ENCODE measurements at places on chromosomes 2 and 18. TPM values are rescaled to one million over a fixed set of nuclear protein-coding genes. Genes with fewer than 3 reads are reported as not detected.

- DNase-seq = no peak
Measured at GRCh38 chr18:52422985-52423601, 83.1 kb downstream of the DCC start.

DNA sequence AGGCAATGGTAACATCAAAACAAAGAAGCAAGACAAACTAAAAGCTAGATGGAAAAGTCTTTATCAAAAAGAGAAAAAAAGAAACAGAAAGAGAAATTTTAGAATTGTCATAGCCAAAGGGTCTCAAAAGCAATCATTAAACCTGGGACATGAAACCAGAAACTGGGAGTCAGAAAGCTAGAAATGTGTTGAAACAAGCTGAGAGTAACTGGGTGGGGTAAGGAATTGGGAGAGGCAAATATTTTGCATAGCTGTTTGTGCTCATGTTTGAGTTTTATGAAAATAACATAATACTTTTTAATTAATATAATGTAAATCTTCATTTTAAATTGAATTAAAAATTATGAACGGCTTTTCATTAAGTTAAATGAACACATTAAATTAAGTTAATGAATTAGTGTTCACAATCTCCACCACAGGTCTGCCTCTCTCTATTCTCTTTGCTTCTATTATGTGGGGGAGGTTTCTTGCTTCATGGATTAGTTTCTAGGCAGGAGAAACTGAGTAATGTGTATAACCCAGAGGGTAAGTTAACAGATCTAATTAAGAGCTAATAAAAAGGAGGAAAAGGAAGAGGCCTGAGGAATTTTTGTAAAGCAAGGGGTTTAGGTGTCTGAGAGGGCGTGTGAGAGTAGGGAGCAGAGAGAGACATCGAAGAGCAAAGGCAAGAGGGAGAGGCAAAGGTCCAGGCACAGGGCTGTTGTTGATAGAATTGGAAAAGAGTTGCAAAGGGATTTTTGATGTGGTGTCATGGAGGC lies 20.0 kb upstream of the SERPINB2 start:
- DNase-seq = no peak

- DNase-seq = no peak
Measured at GRCh38 chr2:185664384-185664783, 74.2 kb upstream of the FSIP2 start.

Gene ITPRIPL1
- total RNA-seq = 1.9 TPM

DNA sequence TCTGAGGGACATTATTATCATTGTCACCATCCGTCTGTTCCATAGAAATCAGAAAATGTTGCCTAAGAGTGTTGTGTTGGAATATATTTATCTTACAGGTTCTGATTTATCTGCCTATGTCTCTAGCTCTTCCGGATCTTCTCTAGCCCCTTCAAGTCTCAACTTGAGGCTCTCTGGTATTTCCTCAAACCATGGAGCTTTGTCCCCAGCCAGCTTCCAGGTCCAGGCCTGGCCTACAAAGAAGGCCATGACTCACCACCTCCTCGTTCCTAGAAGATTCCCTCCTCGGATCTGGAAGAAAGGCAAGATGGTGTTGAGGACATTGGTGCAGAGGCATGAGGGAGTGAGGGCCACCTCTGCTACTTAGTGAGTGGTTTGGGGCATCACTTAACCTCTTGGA lies 122.1 kb upstream of the TRIB2 start:
- DNase-seq = no peak

Gene TFCP2L1
- total RNA-seq = 19.2 TPM

DNA sequence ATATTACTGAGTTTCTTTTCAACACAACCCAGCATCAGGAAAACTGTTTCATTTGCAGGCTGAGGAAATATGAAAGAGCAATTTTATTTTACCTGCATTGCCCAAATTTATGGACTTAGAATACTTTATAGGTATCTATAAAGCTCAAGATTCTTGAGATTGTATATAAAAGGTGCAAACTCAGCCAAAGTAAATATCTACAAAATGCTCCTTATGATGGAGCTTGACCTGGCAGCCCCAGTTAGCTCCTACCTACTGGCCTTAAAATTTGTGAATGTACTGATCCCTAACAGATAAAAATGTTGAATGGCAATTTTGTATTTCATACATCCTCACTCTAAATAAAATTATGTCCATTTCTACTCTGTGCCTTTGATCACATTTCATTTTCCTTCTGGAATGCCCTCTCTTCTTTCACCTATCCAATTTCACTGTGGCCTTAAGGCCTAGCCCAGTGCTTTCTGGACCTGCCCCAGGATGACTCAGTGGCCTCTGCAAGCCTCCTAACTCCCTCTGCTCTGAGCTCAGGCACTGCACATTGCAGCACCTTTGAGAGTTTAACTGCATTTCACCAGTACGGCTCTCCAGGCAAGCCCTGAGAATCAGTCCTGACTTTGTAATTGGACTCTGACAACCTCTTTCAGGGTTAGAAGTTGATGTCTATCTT lies 125.9 kb downstream of the ANTXR1 start:
- no peak for DNase-seq

- no peak for DNase-seq
Measured at GRCh38 chr2:73700661-73701447, 36.3 kb downstream of the TPRKB start.

DNA sequence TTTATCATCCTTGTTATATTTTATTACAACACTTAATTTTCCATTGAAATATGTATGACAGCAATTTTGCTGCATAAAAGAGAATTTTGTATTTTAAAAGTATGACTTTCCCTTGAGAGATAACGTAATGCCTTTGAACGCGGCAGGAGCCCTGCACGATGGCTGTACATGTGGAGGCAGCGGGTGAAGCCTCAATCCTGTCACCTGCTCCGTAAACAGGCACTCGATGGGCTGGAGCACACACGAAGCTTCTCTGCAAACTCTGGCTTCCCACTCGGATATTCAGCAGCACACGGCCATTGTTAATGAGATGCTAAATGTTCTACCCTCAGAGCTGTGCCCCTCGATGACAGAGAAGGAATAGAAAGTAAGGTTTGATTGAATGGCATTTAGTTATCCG lies 184.4 kb downstream of the RTP5 start:
- DNase-seq = no peak

DNA sequence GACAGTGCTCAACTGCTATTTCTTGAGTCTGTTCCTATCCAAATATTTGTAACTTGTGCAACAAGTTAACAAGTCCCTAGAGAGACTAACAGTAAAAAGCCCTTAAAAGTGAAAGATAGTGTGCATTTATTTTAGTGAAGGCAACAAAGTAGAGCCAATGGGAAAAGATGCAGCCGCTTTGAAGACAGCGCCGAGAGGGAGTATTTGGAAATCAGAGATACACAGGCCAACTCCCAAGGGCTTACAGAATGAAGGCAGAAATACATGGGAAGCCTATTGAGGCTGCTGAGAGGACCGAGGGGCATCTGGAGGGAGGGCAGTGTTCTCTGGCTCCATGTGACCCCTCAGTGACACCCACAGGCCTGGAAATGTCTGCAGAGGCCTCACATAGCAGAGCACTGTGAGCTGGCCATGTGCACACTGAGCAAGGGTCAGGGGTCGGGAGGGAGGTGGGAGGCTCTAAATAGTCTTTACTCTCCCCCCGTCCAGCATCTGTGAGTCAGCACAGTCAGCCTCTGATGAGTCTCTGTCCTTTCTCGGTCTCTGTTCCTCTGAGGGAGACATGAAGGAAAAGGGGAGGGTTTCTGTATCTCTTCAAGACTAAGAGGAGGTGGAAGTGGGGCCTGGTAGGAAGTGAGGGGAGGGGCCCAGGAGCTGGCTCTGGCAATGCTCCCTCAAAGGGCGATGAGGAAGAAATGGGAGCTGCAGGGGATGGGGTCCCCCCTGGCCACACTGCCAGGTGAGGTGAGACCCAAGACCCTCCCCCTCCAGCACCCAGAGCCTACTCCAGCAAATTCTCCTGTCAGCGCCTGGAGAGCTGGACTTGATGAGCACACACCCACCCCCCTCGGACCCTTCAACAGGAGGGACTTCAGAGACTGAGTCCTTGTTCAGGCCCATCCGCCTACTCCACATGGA lies 133.6 kb downstream of the SP3 start:
- peak; percentile 46 for DNase-seq

Gene SULT1C4
- 10.6 TPM for total RNA-seq

Gene KRTCAP3
- total RNA-seq = 18.8 TPM

- no peak for DNase-seq
Measured at GRCh38 chr18:8767340-8767739, 62.0 kb downstream of the MTCL1 start.

DNA sequence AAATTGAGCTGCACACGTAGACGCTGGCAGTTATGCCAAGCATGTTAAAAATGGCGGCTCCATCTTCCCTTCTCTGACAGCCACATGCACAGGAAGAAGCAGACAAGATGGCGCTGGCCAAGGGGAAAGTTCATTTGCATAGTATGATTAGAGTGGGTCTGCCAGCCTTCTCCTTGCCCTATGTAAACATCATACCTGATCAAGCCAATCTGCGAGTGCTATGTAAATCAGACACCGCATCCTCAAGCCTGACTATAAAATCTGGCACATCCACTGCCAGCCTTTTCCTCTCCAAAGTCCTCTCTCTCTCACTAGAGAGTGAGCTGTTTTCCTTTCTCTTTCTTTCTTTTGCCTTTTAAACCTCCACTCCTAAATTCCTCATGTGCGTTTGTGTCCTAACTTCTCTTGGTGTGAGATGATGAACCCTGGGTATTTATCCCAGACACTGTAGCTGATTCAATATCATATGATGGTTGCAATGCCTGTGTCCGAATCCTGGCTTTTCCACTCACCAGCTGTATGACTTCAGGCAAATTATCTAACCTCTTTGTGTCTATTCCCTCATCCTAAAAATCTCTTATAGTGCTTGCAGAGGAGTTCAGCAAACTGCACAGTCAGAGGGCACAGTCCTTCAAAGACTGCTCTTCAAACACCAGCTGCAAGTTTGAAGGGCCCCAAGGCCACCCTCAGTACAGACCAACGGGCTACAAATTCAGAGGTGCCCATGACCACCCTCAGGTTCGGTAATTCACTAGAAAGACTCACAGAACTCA lies 39.3 kb upstream of the ITSN2 start:
- DNase-seq = no peak

GRCh38 chr2:41963661-41964525 lies 83.9 kb upstream of the PKDCC start:
- DNase-seq = no peak

GRCh38 chr2:187404431-187405110 lies 43.5 kb downstream of the CALCRL start:
- DNase-seq = no peak

All from lower lobe of right lung (tissue), 2 donors.